ENCODE measurements at places on chromosomes 2 and 18.

- no peak for DNase-seq
Observed at GRCh38 chr2:69499242-69499641, 62.0 kb upstream of the NFU1 start.

DNA sequence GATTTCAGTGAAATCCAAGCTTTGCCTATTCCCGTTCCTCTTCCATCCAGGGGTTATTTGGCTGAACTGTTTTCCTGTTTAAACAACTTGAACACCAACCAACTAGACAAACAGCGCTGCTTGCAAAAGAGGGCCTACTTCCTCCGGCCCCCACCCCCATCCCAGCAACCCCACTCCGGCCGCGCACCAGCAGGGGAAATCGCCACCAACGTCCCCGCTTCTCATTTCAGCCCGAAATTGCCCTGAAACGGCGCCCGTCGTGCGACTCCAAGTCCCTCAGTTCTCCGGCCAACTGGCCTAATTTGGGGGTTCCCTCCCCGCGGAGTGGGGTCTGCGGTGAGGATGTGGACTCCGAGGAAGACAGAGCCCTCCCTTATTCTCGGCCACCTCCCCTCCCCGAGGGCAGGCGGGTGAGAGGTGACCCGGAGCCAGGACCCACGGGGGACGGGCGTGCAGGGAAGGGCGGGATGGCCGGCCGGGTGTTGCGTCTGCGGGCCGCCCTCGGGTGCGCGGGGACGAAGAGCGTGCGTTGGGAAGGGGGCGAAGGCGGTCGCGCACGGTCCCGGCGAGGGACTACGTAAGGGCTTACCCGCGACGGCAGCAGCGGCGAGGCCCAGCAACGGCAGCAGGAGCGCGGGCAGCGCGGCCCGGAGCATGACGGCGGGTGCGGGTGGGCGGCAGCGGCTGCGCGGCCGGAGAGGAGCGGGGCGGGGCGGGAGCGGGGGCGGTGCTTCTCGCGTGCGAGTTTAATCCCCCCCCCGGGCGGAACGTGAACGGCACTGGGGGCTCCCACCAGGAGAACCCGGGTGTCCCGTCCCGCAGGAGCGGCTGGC is at the start of gene CD302:
TSS of gene CD302 (minus strand) at position 666 of the 833 bp plus-strand sequence. CDS start at position 656, 10 bp downstream.
- no peak for DNase-seq

DNA sequence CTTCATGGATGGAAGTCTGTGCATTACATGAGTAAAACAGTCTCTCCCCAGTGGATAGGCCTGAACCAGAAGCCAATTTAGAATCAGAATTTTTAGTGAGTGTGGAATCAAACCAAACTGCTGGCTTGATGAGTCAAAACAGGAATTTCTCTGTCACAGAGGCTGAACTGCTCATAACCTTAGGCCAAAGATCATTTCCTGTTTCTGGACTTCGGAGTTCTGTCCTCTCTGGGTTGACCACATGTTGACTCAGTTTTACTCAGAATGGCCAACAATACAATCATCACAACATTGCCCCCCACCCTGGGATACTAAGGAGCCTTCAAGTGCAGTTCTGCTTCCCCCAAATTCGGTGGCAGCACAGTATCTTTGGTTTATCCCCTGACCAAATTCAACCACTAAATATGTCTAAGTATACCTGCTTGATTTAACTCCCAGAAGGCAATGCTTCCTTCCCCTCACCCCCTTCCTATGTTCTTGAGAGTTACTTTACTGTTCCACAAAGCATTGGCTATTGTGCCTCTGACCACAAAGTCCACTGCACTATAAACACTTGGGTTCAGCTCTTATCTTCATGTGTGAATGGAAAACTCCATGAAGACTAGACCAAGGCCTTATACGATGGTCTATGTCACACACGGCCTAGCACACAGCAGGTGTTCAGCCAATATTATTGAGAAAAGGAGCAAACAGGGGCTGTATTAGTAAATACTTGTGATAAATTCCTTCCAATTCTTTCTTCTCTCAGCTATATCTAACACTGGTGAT is 67.8 kb downstream of the NXPH2 start:
- DNase-seq, result no peak

DNA sequence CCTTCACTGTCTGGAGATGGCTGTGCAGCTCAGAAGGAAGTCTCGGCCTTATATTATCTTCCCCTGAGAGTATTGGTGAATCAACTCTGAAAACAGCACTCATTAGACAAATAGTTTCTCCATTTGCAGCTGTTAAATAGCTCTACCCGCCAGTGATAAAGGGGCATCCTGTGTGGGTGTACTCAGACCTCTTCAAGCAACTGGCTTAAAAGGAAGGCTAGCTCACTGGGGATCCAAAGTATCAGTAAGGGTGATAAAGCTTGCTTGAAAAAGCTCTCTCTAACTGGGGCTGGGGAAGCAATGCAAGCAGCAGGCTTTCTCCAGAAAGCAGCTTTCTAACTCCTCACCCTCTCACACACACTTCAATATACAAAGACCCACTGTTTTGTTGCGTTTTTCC is 64.9 kb upstream of the PSMD14 start:
- DNase-seq, result no peak

GRCh38 chr2:170887896-170888295 is 41.2 kb upstream of the GORASP2 start:
- DNase-seq, result no peak

DNA sequence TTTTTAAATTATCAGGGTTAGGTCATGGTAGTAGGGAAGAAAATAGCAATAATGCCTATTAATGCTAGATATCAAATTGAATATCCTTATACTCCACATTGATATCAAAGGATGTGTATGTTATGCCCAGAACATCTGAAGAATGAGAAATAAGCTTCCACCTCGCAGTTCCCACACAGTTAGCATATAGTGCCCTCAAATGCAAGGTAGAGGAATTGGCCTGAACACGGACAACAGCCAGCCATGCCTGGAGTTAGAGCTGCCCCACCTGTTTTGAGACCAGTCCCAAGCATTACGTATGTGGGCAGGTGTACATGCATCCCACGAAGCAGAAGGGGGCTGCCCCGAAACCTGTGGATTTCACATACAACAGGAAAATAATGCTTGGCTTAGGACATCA is 79.6 kb downstream of the SUMO1 start:
- DNase-seq, result no peak

- DNase-seq, result no peak
Observed at GRCh38 chr2:226916669-226917068, 80.8 kb downstream of the RHBDD1 start.

DNA sequence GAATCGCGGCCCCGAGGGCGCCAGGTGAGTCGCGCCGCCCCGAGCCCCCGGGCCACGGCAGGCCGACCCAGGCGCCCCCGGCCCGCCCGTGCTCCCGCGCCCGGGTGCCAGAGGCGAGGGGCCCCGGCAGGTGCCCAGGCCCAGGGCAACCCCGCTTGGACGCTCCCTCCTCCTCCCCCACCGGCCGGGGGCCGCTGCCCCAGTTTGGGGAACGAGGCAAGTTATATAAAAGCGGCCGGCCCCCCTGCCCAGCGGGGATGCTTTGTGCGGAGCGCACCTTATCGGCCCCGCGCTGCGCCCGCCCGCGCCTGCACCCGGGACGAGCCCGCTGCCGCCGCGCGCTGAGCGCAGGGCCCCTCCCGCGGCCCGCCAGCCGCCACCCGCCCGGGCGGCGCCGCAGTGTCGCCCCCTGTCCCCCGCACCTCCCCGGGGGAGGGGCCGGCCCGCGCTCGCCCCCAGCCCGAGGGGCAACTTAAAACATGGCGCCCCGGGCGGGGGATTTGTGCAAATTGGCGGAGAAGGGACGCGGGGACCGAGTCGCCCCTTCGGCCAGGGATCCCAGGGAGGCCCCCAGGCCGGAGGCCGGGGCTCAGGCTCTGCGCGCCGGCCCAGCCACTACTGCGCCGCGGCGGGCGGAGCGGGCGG is 639 bp downstream of the EPB41L3 start:
- no peak for DNase-seq

- no peak for DNase-seq
Observed at GRCh38 chr2:220076734-220077133, 449.3 kb downstream of the SLC4A3 start.

DNA sequence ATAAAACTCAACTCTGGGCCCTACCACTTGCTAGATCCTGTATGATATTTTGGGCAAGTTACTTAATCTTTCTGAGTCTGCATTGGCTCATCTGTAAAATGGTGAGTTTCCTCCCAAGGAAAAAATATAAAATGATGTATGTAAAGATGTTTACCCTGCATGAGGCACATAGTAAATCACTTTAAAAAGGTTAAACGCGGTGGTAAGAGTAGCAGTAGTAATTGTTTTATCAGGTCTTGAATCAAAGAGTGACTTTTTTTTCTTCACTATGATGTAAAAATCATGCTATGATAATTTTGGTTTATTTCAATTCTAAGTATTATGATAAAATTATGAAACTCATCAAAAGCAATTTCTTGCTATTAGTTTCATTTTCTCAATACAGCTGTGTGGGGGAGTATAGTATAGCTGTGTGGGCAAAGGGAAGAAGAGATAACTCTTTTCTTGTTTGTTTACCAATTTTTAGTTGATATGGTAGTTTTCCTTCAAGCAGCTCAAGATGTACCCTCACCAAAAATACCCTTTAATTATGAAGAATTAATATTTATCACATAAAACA is 10.7 kb downstream of the ARHGAP15 start:
- DNase-seq, result no peak

DNA sequence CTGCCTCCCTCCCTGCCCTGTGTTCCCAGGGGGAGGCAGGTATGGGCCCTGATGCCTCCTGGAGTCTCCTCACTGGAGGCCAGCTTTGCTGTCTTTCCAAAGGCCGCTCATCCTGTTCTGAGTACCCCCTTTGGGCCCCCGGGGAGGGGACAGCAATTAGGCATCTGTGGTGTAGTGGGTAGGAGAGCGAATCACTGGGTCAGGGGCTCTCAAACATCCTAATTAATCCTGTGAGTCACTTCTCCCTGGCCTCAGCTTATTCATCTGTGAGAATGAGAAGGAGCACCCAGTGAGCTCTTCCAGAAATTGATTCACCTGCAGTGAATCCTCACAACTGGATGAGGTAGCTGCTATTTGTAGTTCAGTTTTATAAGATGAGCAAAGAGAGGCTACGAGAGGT is 16.4 kb downstream of the TET3 start:
- DNase-seq, result no peak

DNA sequence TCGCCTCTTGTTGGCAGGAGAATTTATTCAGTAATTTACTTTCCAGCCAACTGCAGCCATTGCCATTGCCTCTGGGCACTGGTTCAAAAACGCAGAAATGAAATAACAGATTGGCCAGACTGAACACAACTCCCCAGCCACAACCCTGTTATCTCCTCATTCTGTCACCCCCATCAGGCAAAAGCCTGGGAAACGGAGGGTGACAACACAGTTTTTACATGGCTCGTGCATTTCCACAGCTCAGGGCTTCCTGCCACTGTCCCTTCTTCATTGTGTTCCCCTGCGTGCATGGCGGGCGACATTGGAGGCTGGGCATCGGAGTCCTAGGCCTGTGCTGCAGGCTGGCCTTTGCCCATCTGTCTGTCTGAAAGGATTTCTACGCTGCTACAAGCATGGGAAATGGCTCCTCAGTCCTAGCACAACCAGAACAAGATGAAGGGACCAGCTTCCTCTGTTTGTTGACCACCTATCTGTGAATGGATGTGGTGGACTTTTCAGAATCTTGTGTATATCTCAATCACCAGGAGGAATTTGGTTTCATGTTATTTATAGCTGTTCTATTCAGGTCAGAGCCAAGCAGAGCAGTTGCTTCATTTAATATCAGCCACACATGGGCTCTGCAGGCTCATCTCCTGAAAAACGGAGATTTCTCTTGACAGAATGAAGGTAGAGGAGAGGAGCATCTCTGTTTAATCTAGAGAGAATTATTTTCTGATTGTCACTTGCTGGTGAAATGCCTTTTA is 107.0 kb downstream of the MGAT5 start:
- no peak for DNase-seq

DNA sequence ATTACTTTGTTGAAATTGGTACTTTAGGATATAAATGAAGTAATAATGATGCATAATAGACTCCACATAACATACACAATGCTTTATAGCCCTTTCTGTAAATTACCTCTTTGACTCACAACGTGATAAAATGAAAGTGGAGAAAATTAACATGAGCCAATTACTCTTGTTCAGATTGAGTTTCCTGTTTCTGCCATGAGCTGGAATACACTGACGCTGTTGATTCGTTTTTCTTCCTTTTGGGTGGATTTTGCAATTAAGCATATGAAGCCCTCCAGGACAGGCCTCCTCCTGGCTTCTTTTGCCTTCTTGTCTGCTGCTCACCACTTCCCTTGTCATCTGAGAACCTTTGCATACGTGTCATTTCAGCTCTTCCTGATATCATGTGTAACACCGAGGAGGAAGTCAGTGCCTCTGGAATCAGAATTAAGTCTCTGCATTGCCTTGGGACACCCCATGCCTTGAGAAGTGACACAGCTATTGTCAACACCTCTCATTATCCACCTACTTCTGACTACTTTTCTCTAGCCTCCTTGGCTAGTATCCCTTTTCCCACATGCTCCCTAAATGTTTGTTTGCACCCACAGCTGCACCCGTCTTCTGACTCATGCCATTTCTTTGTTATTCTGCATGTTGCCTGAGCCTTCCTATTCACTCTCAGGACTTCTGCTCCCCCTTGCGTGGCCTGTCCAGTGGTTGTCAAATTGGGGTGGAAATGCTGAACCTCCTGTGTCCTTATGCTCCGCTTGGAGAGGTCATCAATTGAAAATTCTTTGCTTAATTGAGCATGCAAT is 134.1 kb downstream of the FMNL2 start:
- no peak for DNase-seq

DNA sequence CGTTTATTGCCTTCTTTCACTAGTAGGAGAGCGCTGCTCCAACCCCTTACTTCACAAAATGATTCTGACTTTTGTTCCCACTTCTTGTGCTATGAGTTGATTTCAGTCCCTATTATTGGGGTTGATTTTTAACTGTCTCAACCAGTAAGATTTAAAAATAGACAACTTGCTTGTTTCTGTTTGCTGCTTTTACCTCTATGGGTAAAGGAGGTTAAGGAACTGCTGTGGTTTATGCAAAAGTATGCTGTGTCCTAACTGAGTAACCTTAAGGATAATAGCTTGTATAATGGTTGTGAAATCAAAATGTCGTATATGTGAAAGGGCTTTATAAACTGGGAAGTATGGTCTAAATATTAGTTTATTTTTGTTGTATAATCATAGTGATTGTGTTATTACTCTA is 22.6 kb downstream of the ALMS1 start:
- DNase-seq, result no peak

- DNase-seq, result no peak
Observed at GRCh38 chr18:14922965-14923565, 175.1 kb downstream of the ANKRD30B start.

Data from effector CD4-positive, alpha-beta T cell (primary cell).